RCC 7860 (cell line): ENCODE measurements at places on chromosomes 3 and 15.
A peak's percentile ranks its signal among the peaks of the same experiment; 100 is the strongest.

GRCh38 chr3:52014613-52015012 lies 18.9 kb upstream of the RPL29 start:
- no peak for DNase-seq

GRCh38 chr3:44509393-44509921 lies 32.0 kb upstream of the ZNF445 start:
- DNase-seq = no peak

DNA sequence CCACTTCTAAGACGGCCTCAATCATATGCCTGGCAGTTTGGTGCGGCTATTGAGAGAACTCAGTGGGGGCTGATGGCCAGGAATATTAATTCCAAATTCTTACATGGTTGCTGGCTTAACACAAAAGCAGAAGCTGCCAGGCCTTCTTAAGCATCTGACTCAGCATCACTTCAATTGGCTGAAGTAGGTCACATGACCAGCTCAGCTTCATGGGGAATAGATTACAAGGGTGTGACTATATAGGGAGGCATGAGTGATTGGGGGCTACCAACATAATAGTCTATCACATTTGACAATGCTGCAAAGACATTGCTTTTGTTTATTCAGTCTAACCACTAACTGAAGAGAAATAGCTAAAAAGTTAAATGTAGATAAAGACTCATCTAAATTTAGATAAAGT lies 101.6 kb upstream of the ANKRD28 start:
- peak; percentile 35 for DNase-seq

- no peak for DNase-seq
These were observed 137.0 kb upstream of the C2CD4B start for GRCh38 chr15:62301993-62302675.
